ENCODE measurements at places on chromosomes 2 and 18. TPM values are rescaled to one million over a fixed set of nuclear protein-coding genes. Genes with fewer than 3 reads are reported as not detected.

The LAMA1 gene
- total RNA-seq = 19.0 TPM

The LIPT1 gene
- total RNA-seq = 5.5 TPM

The DNAJC5G gene
- not detected for total RNA-seq

The KCNS3 gene
- 1.2 TPM for total RNA-seq

The CCDC178 gene
- total RNA-seq = not detected

The TUBA3E gene
- total RNA-seq = not detected

The INPP5D gene
- total RNA-seq = 0.17 TPM

The NAT8 gene
- total RNA-seq = not detected

The CYP27C1 gene
- total RNA-seq = 0.58 TPM

The ALLC gene
- total RNA-seq = not detected

The TNFAIP6 gene
- 20.0 TPM for total RNA-seq

The CPSF3 gene
- total RNA-seq = 21.3 TPM

The SP140 gene
- total RNA-seq = not detected

The TPO gene
- total RNA-seq = not detected

The SERPINB13 gene
- not detected for total RNA-seq

The ANKRD30BL gene
- total RNA-seq = not detected

The DLGAP1 gene
- total RNA-seq = 0.12 TPM

The HJURP gene
- 4.9 TPM for total RNA-seq

The CABLES1 gene
- total RNA-seq = 2.1 TPM

The REG1B gene
- not detected for total RNA-seq

The GFPT1 gene
- 32.4 TPM for total RNA-seq

The C2orf92 gene
- total RNA-seq = not detected

The POTEF gene
- not detected for total RNA-seq

The ADAM23 gene
- total RNA-seq = 1.5 TPM

The DSG4 gene
- total RNA-seq = not detected

The CAVIN2 gene
- total RNA-seq = 11.5 TPM

The UNC80 gene
- total RNA-seq = not detected
